IPS DF 19.7 (cell line): ENCODE measurements at places on chromosomes 2 and 18.

DNA sequence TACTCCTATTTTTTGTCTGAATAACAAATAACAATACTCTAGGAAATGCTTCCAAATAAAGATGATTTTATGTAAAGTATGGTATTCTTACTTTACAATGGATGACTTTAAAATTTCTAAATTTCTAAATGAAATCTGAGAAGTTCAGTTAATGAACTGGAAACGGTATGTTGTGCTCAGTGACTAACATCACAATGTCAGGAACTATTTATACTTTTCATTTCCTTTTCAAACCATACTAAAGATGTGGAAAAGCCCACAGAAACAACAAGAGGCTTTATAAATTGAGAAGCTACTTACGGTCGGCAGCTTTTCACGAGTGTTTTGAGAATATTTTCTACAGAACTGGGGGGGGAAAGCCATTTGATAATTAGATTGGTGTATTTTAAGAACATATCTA, 31.1 kb downstream of the PSME4 start:
- no peak for DNase-seq

GRCh38 chr2:54471221-54471711, 15.1 kb downstream of the SPTBN1 start:
- no peak for DNase-seq

DNA sequence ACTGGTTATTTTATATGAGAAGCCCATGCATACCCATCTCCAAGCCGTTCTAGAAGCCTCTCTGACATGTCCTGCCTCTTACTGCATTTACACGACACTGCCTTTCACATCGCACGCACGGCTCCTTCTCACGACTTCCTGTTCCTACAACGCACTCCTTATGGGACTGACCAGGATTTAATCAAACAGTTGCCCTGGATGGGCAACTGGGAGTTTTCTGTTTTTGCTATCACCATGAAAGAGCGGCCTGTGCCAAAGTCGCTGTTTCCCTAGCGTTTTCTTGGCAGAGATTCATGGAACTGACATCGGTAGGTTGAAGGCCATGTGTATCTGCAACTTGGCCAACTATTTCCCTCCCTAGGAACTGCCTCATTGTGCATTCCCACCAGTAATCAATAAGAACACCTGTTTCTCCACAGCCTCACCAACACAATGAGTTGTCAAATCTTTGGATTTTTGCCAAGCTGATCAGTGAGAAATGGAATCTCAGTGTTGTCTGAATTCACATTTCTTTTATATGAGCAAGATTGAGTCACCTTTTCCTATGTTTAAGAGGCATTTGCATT, 97.2 kb upstream of the OTOS start:
- no peak for DNase-seq

GRCh38 chr2:40360652-40361051, 91.2 kb downstream of the SLC8A1 start:
- no peak for DNase-seq

DNA sequence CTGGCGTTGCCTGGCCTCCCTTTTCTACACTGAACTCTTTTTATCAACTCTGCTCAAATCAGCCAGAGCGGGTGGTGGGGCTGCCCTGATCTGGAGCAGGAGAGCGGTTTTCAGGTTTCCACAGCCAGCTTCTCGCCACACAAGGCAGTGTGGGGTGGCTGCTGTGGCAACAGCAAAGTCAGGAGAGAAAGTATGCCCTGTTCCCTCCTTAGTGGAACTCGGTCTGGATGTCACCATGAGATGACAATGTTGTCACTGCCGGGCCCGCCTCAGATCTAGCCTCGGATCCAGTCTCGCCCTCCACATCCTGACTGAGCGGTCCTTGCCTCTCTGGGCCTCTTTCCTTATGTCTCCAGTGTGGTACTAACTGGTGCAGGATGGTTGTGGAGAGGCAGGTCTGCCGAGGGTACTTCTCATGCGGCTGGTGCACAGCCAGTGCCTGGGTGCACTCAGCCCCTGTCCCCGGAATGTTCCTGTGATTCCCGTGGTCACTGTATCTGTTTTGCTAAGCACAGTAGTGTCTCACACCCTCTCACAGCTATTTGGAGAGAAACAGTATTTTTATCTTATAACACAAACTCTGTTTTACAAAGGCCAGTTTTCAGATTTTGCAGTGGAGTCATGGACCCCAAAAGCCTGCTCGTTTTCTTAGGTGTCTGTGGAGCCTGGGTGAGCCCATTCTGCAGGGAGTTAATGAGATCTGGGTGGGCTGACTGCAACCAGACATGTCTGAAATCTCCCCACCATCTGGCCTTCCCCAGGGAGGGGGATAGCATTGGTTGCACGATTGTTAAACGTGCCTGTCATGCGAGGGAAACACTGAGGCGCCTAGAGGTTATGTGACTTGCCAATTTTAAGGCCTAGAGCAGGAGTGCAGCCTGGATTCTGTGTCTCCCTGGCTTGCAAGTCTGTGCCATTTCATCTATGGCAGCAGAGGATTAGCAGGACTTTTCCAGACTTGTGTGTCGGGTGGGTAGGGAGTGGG, 261.1 kb upstream of the AGAP1 start:
- DNase-seq, result no peak

DNA sequence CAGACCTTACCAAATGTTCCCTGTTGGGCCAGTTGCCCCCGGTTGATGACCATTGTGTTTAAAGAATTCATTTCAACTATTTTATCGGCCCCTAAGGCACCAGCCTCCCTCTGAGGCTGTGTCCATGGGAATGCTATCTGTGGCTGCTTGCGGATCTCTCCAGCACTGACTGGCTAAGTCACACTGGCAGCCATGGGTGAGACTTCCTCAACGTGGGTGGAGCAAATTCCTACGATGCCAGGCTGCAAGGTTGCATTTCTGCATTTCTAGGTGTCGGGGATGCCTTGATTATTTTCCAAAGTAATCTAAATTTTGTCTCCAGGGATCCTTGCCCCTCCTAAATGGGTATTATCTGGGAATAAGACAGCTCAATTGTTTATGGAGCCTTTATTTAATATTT, 6.2 kb downstream of the CXCR4 start:
- no peak for DNase-seq

DNA sequence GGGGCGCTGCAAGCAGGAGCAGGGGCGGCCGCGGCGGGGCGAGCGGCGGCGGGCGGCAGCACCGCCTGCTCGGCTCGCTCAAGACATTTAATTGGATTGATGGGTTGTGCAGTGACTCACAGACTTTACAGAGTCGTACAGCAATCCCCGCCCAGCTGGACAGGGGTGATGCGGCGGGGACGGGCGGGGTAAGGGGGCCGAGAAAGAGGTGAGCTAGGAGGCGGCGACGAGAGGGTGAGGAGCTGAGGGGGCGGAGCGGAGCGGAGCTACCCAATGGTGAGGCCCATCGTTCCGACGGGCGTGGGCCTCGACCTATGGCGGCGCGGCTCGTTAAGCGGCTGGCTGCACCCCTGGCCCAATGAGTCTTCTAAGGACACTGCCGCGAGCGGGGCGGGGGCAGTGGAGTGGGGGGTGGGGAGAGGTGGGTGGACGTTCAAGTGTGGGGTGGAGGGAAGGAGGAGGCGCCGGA, 97.1 kb upstream of the SERTAD2 start:
- DNase-seq, result peak; percentile 88

GRCh38 chr2:168642873-168643272, 159.6 kb upstream of the NOSTRIN start:
- DNase-seq, result no peak

- peak; percentile 17 for DNase-seq
Measured at GRCh38 chr2:17148407-17149145, 369.7 kb downstream of the RAD51AP2 start.

GRCh38 chr2:232295971-232296370, 82.6 kb upstream of the ALPP start:
- no peak for DNase-seq

DNA sequence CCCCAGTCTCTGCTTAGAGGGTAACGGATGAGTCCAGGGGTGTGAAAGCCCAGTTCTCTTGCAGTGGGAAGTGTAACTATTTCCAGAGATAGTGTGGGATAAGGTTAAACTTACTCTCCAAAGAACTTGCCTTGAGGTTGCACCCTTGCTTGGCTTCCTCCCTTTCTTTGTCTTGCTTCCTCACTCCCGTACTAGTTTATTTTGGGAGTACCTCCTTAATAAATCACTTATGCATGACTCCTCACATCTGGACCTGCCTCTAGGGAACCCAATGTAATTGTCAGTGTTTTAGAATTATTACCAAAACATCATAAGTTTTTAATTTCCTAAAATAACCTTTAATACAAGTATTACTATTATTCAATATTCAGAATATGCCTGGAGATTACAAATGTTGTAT, 35.2 kb downstream of the CPO start:
- no peak for DNase-seq
